Small intestine (tissue), 16 donors: ENCODE measurements at places on chromosomes 2 and 18.

GRCh38 chr2:85175369-85176299, 42.4 kb downstream of the TCF7L1 start:
- peak; percentile 14 for DNase-seq
- H3K27me3 ChIP-seq: no peaks in the 10 kb centered on the region
- H3K4me1 ChIP-seq: peaks cover 28% of the 10 kb centered on the region
- no peak overlapping the region for H3K27ac ChIP-seq

GRCh38 chr18:24683925-24684324, 223.5 kb downstream of the HRH4 start:
- H3K36me3 ChIP-seq: no peaks in the 10 kb centered on the region
- H3K4me3 ChIP-seq: no peak overlapping the region
- no peaks in the 10 kb centered on the region for H3K4me1 ChIP-seq
- no peak overlapping the region for H3K27ac ChIP-seq

- H3K27ac ChIP-seq: peak overlapping the region; percentile 91
- no peak for DNase-seq
- peaks cover 5% of the 10 kb centered on the region for H3K27me3 ChIP-seq
- no peaks in the 10 kb centered on the region for H3K36me3 ChIP-seq
- no peaks in the 10 kb centered on the region for H3K4me1 ChIP-seq
Observed at GRCh38 chr2:238728330-238729260, 119.3 kb upstream of the TWIST2 start.

GRCh38 chr18:23524213-23524707, 20.9 kb downstream of the RMC1 start:
- H3K36me3 ChIP-seq: peaks cover 30% of the 10 kb centered on the region
- no peaks in the 10 kb centered on the region for H3K4me1 ChIP-seq
- no peak overlapping the region for H3K27ac ChIP-seq
- H3K4me3 ChIP-seq: no peak overlapping the region
- no peak for DNase-seq
- no peaks in the 10 kb centered on the region for H3K27me3 ChIP-seq

DNA sequence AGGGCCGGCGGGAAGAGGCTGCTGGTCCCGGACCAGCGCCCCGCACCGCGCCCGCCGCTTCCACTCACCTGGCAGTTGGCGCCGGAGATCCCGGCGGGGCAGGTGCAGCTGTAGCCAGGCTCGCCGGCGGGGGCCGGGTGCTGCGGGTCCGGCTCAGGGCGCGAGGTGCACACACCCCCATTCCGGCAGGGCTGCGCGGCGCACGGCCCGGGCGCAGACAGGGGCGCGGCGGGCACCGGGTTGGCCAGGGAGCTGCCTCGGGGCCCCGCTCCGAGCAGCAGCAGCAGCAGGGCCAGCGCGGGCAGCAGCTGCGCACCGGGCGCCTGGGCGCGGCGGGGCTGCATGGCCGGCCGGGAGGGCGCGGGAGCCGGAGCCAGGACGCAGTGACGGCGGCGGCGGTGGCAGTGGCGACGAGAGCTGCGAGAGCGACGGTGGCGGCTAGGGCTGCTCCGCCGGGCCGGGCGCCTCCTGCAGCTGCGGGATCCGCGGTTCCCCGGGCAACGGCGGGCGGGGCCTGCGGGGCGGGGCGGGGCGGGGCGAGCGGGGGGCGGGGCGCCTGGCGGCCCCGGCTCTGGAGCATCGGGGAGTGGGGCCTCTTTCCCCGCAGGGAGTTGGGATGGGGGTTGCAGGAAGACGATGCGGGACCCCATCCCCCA, at the start of gene DNER:
Gene DNER (minus strand): TSS at position 476 of the 656 bp plus-strand sequence. CDS start 132 bp downstream, at position 344.
- peaks cover 4% of the 10 kb centered on the region for H3K4me1 ChIP-seq
- DNase-seq: peak; percentile 52
- H3K27ac ChIP-seq: no peak within 1 kb of the TSS
- peaks cover 31% of the 10 kb centered on the region for H3K27me3 ChIP-seq
- H3K4me3 ChIP-seq: peak within 1 kb of the TSS; percentile 15

DNA sequence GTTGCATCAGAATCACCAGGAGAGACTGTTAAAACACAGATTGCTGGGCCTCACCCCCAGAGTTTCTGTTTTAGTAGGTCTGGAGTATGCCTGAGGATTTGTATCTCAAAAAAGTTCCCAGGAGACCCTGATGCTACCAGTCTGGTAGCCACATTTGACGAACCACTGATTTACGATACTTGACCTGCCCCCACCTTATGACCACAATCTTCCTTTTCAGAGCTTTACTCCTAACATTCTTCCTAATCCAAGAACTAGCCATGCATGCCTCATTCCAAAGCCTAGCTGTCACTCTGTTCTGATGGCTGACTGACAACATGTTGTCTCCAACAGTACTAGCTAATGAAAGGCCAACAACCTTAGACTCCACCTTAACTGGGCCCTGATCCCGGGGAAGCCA, 191.4 kb downstream of the MBD2 start:
- no peak for DNase-seq
- no peaks in the 10 kb centered on the region for H3K27me3 ChIP-seq
- no peak overlapping the region for H3K27ac ChIP-seq
- H3K36me3 ChIP-seq: no peaks in the 10 kb centered on the region
- no peak overlapping the region for H3K4me3 ChIP-seq

DNA sequence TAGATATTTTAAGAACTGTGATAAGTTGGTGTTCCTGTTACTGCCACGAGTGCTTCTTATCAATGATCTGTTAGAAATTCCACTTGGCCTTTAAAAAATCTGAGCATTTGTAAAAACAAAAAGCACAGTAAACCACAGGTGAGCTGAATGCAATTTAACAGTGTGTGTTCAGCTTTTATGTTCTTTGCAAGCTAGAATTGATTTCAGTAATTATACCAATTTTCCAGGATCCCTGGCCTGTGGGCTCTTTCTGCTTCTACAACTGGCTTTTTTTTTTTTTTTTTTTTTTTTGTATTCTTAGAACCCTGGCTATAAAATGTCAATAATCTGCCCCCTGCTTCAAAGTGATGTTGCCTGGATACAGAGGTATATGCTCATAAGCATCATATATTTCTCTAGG, 548.5 kb upstream of the SLC8A1 start:
- H3K27ac ChIP-seq: no peak overlapping the region
- H3K27me3 ChIP-seq: no peaks in the 10 kb centered on the region
- DNase-seq: no peak
- H3K4me3 ChIP-seq: no peak overlapping the region

DNA sequence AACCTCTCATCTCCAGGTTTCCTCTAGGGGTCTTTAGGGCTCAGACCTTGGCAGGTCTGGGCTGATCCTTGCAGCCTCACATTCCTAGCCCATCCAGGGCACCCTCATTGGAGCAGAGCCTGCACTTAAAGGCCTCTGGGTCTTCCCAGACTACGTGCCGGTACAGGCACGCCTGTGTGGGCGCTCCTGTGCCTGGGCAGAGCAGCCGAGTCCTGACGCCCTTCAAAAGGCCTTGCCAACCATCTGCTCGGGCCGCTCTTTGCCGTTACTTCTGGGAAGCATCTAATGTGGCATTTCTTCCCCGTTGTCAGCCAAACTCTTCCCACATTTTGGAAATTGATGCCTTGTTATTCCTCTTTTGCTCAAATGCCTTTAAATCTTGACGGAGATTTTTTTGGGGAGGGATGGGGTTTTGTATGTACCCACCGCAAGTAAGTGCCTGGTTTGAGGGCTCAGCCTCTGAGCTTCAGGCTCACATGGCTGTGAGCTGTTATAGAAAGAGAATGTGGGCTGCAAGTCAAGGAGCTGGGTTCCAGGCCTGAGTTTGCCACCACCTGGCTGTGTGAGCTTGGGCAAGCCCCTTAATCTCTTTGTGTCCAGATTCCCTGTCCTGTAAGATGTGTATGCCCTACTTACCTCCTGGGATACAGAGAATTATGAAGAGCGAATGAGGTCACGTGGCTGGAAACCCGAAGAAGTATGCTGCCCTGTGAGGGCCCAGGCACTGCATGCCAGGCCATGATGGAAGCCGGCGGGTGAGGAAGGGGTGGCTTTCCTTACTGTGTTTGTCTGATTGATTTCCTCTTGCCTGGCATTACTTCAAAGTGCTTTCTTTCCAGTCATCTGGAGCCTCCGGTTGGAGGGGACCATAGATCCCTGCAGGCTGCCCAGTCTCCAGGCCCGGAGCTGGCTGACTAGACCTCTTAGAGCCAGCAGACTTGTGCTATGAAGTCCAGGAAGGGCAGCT, 20.6 kb downstream of the EHD3 start:
- no peaks in the 10 kb centered on the region for H3K27me3 ChIP-seq
- H3K27ac ChIP-seq: no peak overlapping the region
- DNase-seq: no peak
- no peaks in the 10 kb centered on the region for H3K4me1 ChIP-seq

DNA sequence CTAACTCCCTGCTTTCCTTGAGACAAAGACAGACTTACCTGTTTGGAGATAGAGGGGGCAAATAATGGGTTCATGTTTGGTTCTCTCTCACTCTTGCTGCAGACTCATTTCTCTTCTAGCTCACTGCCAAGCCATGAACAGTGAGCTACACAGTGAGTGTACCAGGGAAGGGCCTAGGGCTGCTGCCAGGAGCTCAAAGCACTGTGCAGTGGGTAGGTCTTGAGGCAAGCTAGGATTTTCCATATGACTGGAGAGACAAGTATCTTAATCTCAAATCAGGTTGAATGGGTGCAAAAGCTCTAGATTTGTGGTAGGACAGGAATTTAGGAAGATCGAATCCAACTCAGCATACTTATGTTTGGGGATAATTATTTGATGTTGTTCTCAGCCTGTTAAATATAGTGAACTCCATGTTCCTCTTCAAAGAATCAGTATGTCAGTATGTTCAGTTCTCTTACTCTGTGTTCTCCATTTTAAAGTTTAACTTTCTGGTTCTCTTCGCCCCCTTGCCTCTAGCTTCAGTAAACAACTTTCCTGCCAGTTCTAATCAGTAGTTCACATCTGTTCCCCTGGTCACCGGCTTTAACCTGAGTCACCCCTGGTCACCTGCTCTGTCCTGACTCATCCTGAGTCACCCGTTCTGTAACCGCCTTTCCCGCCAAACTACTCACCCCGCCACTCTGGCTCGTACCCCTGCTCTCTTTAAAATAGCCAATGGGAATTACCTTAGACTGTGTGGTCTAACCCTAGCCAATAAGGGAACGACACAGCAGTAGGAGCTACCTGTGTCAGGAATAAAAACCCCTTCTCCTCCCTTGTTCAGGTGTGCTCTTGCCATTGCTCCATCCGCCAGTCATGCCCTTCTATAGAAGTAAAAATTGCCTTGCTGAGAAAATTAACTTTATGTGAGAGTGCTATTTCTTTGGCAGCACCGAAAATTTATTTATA, 21.9 kb downstream of the SLC25A52 start:
- H3K27ac ChIP-seq: no peak overlapping the region
- no peak for DNase-seq
- H3K27me3 ChIP-seq: no peaks in the 10 kb centered on the region
- H3K4me3 ChIP-seq: no peak overlapping the region
- H3K4me1 ChIP-seq: no peaks in the 10 kb centered on the region

DNA sequence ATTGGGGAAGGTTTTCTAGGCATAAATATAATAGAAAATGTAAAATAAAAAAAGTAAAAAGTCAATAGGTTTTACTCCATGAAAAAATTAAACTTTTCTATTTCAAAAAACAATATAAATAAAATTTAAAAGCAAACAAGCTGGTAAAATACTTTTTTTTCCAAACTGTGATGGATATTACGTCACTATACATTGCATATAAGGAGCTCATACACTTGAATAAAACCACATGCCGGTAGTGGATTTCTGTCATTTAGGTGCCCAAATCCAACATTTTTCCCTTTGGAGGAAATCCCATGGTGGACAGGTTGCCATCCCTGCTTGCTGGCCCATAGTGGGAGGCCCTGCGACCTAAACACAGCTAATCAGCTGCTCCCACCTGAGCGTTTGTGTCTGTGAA, 289.4 kb upstream of the HNRNPA3 start:
- no peaks in the 10 kb centered on the region for H3K4me1 ChIP-seq
- no peaks in the 10 kb centered on the region for H3K36me3 ChIP-seq
- no peaks in the 10 kb centered on the region for H3K27me3 ChIP-seq
- H3K4me3 ChIP-seq: no peak overlapping the region
- no peak overlapping the region for H3K27ac ChIP-seq
- no peak for DNase-seq

DNA sequence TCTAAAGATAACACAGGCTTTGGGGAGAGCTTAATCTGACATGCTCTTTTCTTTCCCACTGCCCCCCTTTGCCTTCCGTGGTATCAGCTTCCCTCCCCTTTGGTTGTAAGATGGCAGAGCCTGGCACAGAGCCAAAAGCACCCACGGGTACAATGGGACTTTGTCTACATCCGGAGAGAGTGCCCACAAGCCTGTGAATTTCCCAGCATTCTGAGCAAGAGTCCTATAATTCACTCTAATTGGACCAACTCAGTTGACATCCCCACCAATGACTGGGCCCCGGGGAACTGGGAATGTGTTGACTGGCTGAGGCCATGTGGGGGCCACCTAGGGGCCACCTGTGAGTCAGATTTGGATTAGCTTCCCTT, 20.1 kb upstream of the C2orf72 start:
- no peak overlapping the region for H3K4me3 ChIP-seq
- no peak overlapping the region for H3K27ac ChIP-seq
- H3K36me3 ChIP-seq: no peaks in the 10 kb centered on the region
- H3K27me3 ChIP-seq: no peaks in the 10 kb centered on the region
- no peak for DNase-seq

DNA sequence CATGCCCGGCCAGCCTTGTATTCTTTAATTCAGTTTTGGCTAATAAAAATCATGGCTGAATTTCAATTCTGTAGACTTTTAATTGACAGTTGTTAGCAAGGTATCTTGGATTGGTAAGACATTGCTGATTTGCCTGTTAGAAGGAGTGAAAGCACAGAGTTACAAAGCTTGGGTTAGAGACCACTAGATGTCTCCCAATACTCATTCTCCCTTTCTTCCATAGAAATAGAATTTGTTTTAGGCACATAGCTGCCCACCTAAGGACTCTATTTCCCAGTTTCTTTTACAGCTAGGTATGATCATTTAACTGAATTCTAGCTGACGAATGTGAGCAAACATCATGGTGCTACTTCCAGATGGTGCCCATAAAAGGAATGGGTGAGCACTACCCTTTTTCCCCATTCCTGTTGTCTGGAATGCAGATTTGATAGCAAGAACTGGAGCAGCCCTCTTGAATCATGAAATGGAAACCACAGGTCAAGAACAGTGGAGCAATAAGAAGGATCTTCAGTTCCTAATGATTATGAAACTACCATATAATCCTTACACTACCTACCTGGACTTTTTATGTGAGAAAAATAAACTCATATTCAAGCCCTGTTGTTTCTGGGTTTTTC, 17.5 kb downstream of the PECR start:
- DNase-seq: no peak
- no peak overlapping the region for H3K4me3 ChIP-seq
- no peaks in the 10 kb centered on the region for H3K27me3 ChIP-seq
- no peaks in the 10 kb centered on the region for H3K4me1 ChIP-seq
- peaks cover 15% of the 10 kb centered on the region for H3K36me3 ChIP-seq

- no peaks in the 10 kb centered on the region for H3K27me3 ChIP-seq
- H3K4me1 ChIP-seq: no peaks in the 10 kb centered on the region
- no peak overlapping the region for H3K4me3 ChIP-seq
- no peak overlapping the region for H3K27ac ChIP-seq
Observed at GRCh38 chr2:153536115-153536514, 57.6 kb upstream of the RPRM start.
